ENCODE measurements at places on chromosomes 3 and 15.

- no peak for DNase-seq
Measured at GRCh38 chr3:177613901-177614300, 416.6 kb upstream of the TBL1XR1 start.

- DNase-seq: no peak
Measured at GRCh38 chr3:135000465-135000864, 205.4 kb downstream of the EPHB1 start.

DNA sequence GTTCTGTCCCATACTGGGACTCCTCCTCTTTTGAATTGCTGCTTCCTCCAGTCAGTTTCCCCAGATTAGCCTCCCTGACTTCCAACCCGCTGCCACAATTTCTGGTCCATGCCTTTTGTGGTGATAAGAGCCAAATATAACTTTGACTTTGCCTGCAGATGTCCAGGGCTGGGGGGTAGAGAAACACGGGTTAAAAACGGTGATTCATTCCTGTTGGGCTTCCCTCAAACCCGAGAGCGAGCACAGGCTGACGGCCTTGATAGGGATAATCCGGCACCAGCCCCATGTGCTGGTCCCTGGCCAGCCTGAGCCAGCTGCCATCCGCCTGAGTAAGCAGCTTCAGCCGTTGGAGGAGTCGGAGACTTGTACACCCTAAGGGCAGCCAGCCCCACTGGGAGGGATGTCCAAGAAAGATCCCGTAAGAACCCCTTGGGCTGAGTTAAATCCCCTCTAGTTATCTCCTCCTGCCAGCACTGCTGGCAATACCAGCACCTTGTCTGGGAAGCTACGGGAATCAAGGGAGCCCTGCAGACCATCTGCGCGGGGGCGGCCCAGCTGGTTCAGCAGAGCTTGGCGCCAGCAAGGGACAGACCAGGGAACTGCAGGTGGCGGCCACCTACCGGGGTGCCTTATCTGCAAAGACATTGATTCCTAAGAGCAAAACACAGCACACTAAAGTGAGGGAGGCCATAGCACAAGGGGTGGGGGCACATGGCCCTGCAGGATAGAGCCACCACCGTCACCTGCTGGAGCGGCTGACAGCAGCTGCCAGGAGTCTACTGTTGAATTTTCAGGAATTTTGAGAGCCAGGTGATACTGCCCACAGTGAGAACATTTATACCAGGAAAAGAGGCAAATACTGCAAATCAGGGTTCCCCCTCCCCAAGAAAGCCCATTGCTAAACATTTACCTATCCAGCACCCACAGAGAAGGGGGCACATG, 18.1 kb downstream of the CSPG4 start:
- DNase-seq: peak; percentile 47

GRCh38 chr15:60975218-60975617, 253.9 kb downstream of the RORA start:
- DNase-seq: no peak

DNA sequence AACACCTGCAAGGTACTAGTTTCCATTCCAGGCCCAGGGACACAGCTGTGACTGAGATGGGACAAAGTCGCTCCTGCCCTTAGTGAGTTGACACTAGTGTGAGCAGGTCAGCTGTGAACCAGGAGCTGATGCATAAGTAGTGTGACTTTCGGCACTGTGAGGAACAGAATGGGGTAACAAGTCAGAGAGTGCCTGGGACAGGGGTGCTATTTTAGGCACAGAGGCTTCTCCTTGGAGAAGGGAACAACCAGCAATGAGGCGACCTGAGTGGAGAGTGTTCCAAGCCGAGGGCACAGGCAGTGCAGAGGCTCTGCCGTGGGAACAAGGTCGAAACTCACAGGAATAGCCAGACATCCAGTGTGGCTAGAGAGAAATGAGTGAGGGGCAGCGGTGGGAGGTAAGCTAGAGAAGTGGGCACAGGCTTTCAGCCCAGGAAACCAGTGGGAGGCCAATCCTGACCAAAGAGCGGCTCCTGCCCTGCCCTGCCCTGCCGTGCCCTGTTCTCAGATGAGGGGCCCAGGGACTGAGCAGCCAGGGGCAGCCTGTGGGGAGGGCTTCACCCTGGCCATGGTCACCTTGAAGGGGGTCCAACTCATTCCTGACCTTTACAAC, 14.2 kb downstream of the DNAH1 start:
- no peak for DNase-seq
